Activated T-cell treated with anti-CD3 and anti-CD28 coated beads, Interleukin-2, amount 50 U/mL, for 72 hours (primary cell): ENCODE measurements at places on chromosomes 5 and 9. TPM values are rescaled to one million over a fixed set of nuclear protein-coding genes. Genes with fewer than 3 reads are reported as not detected.

The LCN1 gene
- total RNA-seq = not detected

The SARDH gene
- 1.6 TPM for total RNA-seq

GRCh38 chr9:79651251-79651795 is 79.6 kb downstream of the TLE4 start:
- DNase-seq = no peak

- no peak for DNase-seq
These were observed 75.4 kb upstream of the CTNNA1 start for GRCh38 chr5:138677782-138678181.

GRCh38 chr5:156883316-156883875 is 33.3 kb downstream of the PPP1R2B start:
- no peak for DNase-seq
